ENCODE measurements at places on chromosomes 5 and 9.

- DNase-seq = no peak
These were observed 25.2 kb downstream of the RALGPS1 start for GRCh38 chr9:126939821-126940221.

GRCh38 chr9:77848897-77849296 is 182.7 kb downstream of the GNAQ start:
- no peak for DNase-seq

- DNase-seq = no peak
These were observed 176.6 kb upstream of the SH3GL2 start for GRCh38 chr9:17402309-17402708.

DNA sequence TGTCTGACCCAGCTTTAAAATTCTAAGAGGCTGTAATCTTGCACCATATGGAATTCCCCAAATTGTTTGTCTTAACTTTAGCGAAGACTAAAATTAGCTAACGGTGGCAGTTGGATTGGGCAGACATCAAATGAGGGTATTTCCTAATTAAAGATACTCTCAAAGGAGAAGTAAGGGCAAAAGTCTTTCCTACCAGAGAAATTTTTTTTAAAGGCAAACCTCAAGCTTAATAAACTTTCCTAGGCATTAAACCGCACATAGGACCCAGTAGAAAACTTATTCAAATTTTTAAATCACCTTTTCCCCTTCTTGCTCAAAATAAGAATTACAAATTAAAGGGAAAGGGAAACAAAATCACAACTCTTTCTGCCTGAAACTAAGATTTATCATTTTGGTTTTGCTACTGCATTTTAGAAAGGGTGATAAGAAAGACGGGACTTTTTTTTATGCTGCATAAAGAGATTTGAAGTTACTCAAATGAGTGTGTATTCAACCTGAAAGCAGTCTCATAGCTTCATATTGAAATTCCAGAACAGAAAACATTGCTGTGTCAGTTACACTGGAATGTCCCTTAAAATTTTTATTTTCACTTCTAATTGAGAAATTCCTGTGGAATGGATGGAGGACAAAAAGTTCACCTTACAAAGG is 189.1 kb upstream of the PTGER4 start:
- no peak for DNase-seq

DNA sequence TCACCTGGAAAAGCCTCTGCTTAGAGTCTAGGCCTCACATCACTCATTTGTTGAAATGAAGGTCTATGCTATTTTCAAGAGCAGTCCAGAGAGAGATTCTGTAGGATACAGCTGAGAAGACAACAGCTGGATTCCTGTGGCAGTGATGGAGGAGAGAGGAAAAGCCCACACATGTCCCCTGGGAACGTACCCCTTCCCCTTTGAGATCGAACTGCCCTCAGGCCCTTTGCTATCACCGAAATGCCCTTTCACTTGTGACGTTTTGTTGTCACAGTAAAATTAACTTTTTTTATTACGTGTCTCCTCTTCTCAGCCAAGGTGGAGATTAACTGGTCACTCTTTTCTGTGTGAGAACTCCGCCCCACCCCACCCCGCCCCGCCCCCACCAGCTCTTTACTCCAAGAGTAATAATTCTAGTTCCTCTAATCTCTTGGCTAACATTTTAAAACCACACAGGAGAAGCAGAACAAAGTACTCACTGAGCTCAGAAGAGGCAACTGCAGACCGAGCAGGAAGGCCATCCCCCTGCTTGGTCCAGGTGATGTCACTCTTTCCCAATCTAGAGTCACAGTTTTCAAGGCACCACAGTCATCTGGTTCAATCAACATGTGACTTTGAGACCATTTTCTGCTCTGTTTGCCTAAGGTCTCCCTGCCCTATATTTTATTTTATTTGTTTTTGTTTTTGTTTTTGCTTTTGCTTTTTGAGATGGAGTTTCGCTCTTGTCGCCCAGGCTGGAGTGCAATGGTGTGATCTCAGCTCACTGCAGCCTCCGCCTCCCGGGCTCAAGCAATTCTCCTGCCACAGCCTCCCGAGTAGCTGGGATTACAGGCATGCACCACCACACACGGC is 105.6 kb downstream of the SUSD1 start:
- DNase-seq = no peak

DNA sequence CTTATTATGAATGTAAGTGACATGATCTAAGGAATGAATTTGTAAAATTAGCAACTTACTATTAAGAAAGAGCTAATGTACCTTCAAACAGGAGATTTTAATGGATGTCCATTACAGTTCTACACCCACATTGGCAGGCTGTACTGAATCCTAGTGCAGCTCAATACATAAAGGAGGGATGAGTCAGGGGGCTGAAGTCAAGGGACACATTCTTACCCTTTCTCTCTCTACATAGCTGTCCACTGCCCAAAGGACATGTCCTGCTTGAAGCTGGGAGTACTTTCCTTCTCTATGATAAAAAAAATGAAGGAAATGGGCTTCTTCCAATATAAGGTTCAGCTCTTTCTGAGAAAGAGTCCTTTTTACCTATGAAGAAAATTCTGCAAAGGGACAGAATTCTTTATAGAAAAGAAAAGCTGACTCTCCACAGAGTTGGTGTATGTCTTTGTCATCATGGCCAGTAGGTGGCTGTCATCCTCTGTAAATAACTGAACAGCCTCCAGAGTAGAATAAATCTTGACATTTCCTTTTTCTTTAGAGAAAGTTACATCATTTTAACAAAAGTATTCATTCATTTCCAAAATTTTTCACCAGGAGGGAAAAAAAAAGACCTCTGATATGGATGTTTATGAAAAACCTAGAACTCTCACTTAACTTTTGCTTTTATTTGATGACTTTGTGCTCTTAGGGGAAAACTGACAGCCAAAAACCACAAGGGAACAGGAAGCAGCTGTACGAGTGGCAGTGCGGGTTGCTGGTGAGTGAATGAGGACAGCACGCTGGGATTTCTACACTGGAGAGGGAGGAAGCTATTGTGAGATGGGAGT is 13.1 kb upstream of the IFNA14 start:
- no peak for DNase-seq

DNA sequence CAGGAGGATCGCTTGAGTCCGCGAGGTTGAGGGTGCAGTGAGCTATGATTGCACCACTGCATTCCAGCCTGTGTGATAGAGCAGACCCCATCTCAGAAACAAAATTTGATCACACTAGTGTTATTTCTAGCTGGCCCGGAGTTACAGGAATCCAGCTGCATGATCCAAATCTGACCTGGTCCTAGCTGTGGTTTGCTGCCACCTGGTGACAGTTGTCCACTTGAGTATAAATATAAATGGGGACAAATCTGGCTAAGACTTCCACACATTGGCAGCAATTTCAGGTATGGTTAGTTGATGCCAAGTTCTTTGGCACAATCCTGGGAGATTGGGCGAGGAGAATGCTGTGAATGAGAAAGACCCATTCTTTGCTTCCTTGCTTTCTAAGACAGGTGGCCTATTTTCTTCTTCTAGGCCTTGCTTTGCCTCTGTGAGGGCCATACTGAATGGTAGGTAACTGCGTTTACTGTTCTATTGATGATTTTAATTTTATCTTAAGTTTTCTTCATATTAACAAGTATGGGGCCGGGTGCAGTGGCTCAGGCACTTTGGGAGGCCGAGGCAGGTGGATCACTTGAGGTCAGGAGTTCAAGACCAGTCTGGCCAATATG is 35.4 kb downstream of the UBE2R2 start:
- DNase-seq = no peak
